PC-9 (cell line): ENCODE measurements at places on chromosomes 5 and 9. TPM values are rescaled to one million over a fixed set of nuclear protein-coding genes. Genes with fewer than 3 reads are reported as not detected.
A peak's percentile ranks its signal among the peaks of the same experiment; 100 is the strongest.

SEMA5A gene
- not detected in 2 replicates for total RNA-seq

LCN9 gene
- not detected in 2 replicates for total RNA-seq

DNA sequence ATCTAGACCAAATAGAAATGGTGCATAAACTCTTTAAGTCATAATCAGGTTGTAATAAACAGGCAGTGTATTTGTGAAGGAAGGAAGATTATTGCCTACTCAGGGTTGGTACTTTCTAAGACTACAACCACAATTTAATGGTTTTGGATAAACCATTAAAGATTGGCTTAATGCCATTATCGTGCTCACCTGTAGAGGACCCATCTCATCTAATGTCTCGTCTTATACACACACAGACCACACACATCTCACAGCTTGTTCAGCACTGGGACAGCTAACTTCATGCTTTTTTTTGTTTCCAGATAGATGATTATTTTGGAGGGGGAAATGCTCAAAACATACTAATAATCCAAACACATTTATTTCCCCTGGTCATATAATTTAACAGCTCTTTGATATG, 175.7 kb upstream of the SLC12A2 start:
- DNase-seq = no peak

- DNase-seq = no peak
Measured at GRCh38 chr5:56105511-56106291, 110.9 kb upstream of the IL6ST start.

SLC27A6 gene
- not detected in 2 replicates for total RNA-seq

- no peak for DNase-seq
Measured at GRCh38 chr9:93896496-93897033, 58.6 kb downstream of the BARX1 start.

DNA sequence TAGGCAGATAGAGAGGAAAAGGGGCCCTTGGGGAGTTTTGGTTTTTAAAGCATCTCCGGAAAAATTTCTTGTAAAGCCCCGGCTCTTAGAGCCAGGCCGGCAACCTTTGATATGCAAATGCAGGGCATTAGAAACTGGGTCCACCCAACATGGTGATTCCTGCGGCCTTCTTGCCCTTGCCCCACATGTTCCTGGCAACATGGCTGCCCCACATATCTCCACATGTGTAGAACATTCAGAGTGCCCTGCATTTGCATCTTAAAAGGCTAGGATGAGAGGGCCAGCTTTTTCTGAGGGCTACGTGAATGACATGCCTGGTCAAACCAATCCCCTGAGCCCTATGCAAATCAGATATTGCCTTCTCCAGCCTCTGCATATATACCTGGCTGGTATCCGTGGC, 5.0 kb upstream of the SNAPC3 start:
- DNase-seq = no peak

IFNA2 gene
- not detected in 2 replicates for total RNA-seq

- no peak for DNase-seq
Measured at GRCh38 chr9:20310024-20310423, 312.3 kb downstream of the MLLT3 start.

MCTP1 gene
- 3.9 and 4.3 TPM in 2 replicates for total RNA-seq

GRCh38 chr5:8517456-8517855, 648.5 kb downstream of the MTRR start:
- DNase-seq = no peak

DNA sequence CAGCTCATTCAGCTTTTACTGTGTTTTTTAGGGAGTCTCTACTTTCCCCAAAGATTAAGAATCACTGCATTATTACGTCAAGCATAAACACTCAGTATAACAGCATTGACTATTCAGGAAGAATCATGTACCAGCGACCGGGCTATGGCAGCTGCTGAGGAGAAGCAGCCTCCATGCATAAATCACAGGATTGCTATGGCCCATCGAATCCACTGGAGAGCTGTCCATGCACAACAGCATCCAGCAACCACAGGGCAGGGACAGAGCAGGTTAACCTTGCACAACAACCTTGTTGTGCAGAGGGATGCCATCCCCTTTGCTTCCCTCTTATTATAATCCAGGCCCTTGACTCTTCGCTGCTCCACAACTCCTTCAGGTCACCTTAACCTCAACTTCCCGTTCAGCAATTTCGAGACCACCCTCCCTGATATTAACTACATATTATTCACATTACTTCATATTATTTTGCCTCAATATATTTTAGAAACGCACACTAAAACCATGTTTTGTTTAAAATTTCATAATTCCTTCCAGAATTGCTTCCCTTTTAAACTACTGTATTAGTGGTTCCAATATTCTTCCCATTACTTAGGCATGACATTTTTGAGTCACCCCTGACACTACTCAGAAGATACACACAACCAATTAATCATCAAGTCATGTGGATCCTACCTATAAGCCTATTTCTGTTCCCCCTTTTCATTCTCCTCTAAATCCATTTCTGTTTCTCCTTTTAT, 991 bp downstream of the IARS1 start:
- no peak for DNase-seq

IL9 gene
- total RNA-seq = not detected in 2 replicates

DNA sequence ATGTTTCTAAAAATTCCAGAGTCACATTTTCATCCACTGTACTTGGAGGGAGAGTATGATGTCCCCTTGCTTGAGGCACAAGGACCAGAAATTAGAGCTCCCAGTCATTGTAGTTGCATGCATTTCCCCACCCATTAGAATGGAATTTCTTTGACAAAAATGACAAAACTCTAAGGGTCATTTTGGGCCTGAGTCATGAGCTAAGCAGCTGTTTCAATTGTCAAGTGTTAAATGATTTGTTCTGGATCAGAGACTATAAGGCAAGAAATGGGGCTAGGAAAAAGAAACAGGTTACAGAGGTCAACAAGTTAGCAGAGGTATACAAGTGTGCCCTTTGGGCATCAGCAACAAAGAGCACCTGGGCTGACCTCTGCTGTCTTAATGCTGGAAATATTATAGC, 131.2 kb upstream of the IQGAP2 start:
- peak; percentile 37 for DNase-seq

GRCh38 chr9:136985027-136985602, 2.3 kb downstream of the LCNL1 start:
- no peak for DNase-seq

DNA sequence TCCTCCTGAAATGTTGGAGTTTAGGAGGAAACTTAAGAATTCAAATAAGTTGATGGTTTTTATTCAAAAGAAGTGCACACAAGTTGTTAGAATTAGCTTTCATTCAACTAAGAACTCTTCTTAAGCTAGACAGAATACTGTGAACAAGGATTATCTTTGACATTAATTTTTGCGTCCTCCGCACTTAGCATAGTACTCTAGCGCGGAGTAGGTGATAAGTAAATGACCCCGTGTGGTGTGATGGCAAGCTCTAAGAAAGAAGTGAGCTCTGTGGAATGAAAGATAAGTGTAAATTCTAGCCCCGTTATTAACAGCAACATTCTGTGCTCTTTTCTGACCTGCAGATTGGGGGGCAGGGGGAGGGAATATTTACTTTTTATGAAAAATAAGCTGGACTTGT, 1.0 kb downstream of the BRIX1 start:
- no peak for DNase-seq
